NCI-H526 (cell line): ENCODE measurements at places on chromosomes 13 and 19.

GRCh38 chr13:49052813-49053212, 77.1 kb downstream of the FNDC3A start:
- DNase-seq, result no peak

GRCh38 chr13:99733346-99733745, 232.1 kb downstream of the TM9SF2 start:
- no peak for DNase-seq

- no peak for DNase-seq
Measured at GRCh38 chr19:11754663-11755062, 12.1 kb upstream of the ZNF441 start.

DNA sequence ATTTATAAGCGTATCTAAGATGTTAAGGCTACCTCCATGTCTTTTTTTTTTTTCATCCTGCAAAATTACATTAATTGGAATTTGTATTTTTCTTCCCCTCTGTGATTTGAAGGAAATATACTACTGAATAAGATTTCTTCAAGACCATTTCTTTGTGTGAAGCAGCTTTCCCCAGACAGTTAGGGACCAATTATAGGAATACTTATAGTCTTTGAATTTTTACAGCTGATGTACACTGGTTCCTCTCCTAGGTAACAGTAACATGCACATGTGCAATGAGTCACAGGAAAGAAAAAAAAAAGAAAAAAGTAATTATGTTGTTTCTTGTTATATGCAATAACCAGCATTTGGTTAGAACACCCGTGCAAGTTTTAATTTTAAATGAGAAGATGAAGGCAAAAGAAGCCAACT, 82.0 kb downstream of the PCDH9 start:
- DNase-seq, result no peak

DNA sequence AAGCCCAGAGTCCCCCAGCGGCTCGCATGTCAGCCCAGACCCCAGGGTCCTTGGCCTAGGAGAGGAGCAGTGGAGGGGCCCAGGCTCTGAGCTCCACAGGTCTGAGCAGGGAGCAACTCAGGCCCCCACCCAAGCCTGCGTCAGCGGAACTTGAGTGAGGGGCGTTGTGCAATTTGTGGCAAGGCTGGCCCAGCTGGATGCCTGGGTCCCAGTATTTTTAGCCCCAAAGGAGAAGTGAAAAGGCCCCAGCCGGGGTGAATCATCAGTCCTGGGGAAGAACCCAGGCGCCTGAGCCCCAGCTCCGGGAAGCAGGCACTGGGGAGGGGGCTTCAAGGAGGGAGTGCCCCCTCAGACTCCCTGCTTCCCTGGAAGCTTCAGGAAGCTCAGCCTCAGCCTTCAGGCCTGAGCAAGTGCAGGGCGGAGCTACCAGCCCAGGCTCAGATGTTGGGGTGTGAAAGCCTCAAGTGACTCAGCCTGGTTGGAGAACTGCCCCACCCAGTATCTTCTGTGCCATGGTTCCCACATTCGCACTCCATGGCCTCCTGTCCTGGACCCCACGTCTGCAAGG, 7.2 kb downstream of the MED29 start:
- no peak for DNase-seq
